ENCODE measurements at places on chromosomes 6 and 20. TPM values are rescaled to one million over a fixed set of nuclear protein-coding genes. Genes with fewer than 3 reads are reported as not detected.

LAMP5 gene
- not detected for total RNA-seq

GABRR1 gene
- not detected for total RNA-seq

CDH4 gene
- 6.2 TPM for total RNA-seq

SLC22A7 gene
- not detected for total RNA-seq

NAA20 gene
- total RNA-seq: 146 TPM

CLIC5 gene
- not detected for total RNA-seq
